ENCODE measurements at places on chromosomes 6 and 20. TPM values are rescaled to one million over a fixed set of nuclear protein-coding genes. Genes with fewer than 3 reads are reported as not detected.

BICRAL gene
- 4.2 TPM for total RNA-seq

SLC24A3 gene
- 9.6 TPM for total RNA-seq

GRM4 gene
- not detected for total RNA-seq

UNC93A gene
- total RNA-seq = not detected

BPIFB2 gene
- total RNA-seq = not detected

TAF4 gene
- 6.6 TPM for total RNA-seq

SLC44A4 gene
- 1.5 TPM for total RNA-seq

NHLRC1 gene
- total RNA-seq = 2.1 TPM

DDO gene
- total RNA-seq = 5.5 TPM

WFDC10B gene
- total RNA-seq = 0.88 TPM

GPR31 gene
- total RNA-seq = not detected

PRICKLE4 gene
- total RNA-seq = 0.12 TPM

TREM1 gene
- total RNA-seq = 2.0 TPM

TSHZ2 gene
- total RNA-seq = 0.12 TPM

TRERF1 gene
- 4.0 TPM for total RNA-seq

MYLIP gene
- 8.3 TPM for total RNA-seq

CAP2 gene
- 35.9 TPM for total RNA-seq

DZANK1 gene
- total RNA-seq = 3.2 TPM

OPN5 gene
- total RNA-seq = not detected

SOBP gene
- total RNA-seq = 0.49 TPM

GPR63 gene
- total RNA-seq = 0.29 TPM

CNR1 gene
- 2.5 TPM for total RNA-seq

SIRPA gene
- 7.0 TPM for total RNA-seq

MTFR2 gene
- total RNA-seq = 17.1 TPM

TRIM38 gene
- total RNA-seq = 7.7 TPM

CTAGE9 gene
- not detected for total RNA-seq

PNLDC1 gene
- total RNA-seq = not detected

TSBP1 gene
- total RNA-seq = not detected

ULBP3 gene
- 13.6 TPM for total RNA-seq

TNFRSF6B gene
- 0.36 TPM for total RNA-seq

GRM1 gene
- total RNA-seq = 0.12 TPM

TULP1 gene
- total RNA-seq = not detected

ECHDC1 gene
- total RNA-seq = 105 TPM

NKX2-4 gene
- total RNA-seq = not detected

RAET1L gene
- total RNA-seq = not detected

RGS17 gene
- total RNA-seq = 3.2 TPM

ZNF334 gene
- not detected for total RNA-seq

MATN4 gene
- total RNA-seq = 0.10 TPM

GGTLC1 gene
- total RNA-seq = not detected

NFYA gene
- 7.8 TPM for total RNA-seq

DACT2 gene
- total RNA-seq = not detected

SYCP2 gene
- 6.2 TPM for total RNA-seq

SLC2A10 gene
- total RNA-seq = 23.4 TPM

ZKSCAN8 gene
- total RNA-seq = 12.4 TPM

ROMO1 gene
- 862 TPM for total RNA-seq

CSE1L gene
- 248 TPM for total RNA-seq

HLA-DQB2 gene
- total RNA-seq = not detected

TRIM40 gene
- not detected for total RNA-seq

SLC17A1 gene
- not detected for total RNA-seq

RAMACL gene
- total RNA-seq = 0.24 TPM

KCNK5 gene
- total RNA-seq = 0.12 TPM

FERMT1 gene
- total RNA-seq = 6.4 TPM

TBC1D20 gene
- 38.1 TPM for total RNA-seq

PPIL6 gene
- total RNA-seq = 1.1 TPM

SLCO4A1 gene
- total RNA-seq = 62.4 TPM

NKX2-2 gene
- total RNA-seq = not detected

RSPO3 gene
- total RNA-seq = not detected

BACH2 gene
- 2.0 TPM for total RNA-seq

SLC17A5 gene
- 19.1 TPM for total RNA-seq
